Foreskin keratinocyte (primary cell): ENCODE measurements at places on chromosomes 16 and 17. TPM values are rescaled to one million over a fixed set of nuclear protein-coding genes. Genes with fewer than 3 reads are reported as not detected.

METTL26 gene
- 136 and 139 TPM in 2 replicates for polyA plus RNA-seq

RAB26 gene
- 0.49 and 0.72 TPM in 2 replicates for polyA plus RNA-seq

DNA sequence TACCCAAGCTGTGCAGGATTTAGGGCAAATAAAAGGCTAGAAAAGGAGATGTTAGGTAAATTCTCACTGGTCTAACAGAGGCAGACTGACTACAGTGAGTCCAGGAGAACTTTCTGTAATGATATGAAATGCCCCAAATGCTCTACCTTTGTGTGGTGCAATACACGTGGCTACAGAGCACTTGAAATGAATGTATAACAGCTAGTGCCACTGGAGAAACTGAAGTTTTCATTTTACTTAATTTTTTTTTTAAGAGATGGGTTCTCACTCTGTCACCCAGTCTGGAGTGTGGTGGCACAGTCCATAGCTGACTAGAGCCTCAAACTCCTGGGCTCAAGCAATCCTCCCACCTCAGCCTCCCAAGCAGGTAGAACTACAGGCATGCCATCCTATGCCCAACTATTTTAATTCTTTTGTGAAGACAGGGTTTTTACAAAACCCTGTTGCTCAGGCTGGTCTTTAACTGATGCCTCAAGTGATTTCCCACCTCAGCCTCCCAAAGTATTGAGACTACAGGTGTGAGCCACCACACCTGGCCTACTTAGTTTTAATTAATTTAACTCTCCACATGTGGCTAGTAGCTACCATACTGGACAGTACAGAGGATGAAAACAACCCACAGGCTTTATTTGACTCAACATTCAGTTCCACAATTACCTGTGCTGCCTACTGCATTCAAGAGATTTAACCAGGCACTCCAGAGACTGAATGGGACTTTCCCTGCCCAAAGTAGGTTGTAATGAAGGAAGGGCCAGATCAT lies 84.8 kb upstream of the PLEKHM1 start:
- no peak for DNase-seq

SLC25A39 gene
- polyA plus RNA-seq: 249 and 257 TPM in 2 replicates

CCL4 gene
- polyA plus RNA-seq: not detected in 2 replicates

- peak; percentile 15 for DNase-seq
Measured at GRCh38 chr16:3223913-3224515, 10.9 kb downstream of the ZNF200 start.

PYY gene
- polyA plus RNA-seq: 0.14 and 0.24 TPM in 2 replicates

MT2A gene
- polyA plus RNA-seq: 5,670 and 6,844 TPM in 2 replicates

DNA sequence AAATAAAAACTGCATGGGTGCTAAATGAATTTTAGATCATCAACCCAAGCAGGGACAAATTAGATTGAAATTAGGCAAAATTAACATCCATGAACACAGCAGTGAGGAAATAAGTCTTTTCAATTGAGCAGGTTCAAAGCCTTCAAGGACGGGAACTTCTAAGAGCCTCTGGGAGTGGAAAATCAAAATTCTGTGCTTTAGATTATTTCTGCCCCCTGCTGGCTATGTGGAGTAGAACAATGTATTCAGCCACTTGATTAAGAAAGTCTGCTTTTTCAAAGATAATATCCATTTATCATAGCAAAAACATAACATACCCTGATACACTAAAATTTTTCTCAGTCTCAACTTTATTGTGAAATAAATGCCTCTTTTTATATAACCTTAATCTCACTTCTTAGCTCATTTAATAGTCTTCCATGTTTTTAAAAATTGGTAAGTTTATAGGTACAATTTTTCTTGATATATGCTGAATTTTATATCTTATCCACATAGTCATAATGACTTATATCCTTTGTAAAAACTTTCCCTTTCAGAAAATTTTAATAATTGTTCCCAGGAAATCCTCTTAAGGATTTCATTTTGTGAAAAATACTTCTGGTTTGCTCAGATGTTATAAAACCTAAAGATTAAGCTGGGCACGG lies 28.1 kb upstream of the NOL11 start:
- DNase-seq: peak; percentile 12

ATXN7L3 gene
- polyA plus RNA-seq: 26.6 and 28.7 TPM in 2 replicates

FAM171A2 gene
- polyA plus RNA-seq: 0.98 and 1.3 TPM in 2 replicates

DNA sequence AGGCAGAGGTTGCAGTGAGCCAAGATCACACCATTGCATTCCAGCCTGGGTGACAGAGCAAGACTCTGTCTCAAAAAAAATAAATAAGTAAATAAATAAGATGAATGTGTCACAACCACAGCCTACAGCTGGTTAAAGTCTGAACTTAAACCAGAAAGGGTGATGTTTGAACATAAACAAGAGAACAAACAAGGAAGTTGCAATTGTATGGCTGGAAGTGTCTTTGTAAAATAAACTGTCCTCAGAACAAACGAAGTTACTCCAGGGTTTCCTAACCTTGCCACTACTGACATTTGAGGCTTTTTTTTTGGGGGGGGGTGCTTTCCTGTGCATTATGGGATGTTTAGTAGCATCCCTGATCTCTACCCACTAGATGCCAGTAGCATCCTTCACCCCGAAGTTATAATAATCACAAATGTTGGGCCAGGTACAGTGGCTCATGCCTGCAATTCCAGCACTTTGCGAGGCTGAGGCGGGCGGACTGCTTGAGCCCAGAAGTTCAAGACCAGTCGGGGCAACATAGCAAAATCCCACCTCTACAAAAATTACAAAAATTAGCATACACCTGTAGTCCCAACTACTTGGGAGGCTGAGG lies 119.2 kb downstream of the XYLT1 start:
- DNase-seq: no peak

SUPT4H1 gene
- 118 and 127 TPM in 2 replicates for polyA plus RNA-seq

- no peak for DNase-seq
Measured at GRCh38 chr17:18040261-18040858, 1.2 kb downstream of the GID4 start.

RND2 gene
- polyA plus RNA-seq: 0.17 and 0.25 TPM in 2 replicates

GRCh38 chr16:7334801-7335560 lies 2.3 kb downstream of the RBFOX1 start:
- no peak for DNase-seq

DNA sequence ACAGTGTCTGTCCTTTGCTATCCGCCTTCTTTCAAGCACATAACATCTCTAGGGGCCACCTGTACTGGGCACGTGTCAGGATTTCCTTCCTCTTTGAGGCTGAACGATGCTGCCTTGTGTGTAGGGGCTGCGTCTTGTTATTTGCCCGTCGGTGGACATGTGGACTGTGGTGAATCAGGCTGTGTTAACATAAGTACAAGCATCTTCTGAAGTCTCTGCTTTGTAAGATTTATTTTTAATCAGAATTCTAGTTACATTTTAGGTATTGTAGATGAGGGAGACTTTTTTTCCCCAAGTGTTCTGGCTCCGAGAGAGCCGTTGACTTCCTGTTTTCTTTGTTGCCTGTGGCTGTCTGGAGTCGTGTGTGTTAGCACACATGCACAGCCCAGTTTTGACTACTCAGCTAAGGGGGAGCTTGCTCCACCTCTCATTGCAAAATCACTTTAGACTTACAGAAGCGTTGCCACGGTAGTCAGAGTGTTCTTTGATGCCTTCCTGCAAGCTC lies 26.1 kb downstream of the SPG7 start:
- no peak for DNase-seq

MYH13 gene
- not detected in 2 replicates for polyA plus RNA-seq

GRCh38 chr16:72664056-72664508 lies 383.8 kb downstream of the ZFHX3 start:
- no peak for DNase-seq

DNA sequence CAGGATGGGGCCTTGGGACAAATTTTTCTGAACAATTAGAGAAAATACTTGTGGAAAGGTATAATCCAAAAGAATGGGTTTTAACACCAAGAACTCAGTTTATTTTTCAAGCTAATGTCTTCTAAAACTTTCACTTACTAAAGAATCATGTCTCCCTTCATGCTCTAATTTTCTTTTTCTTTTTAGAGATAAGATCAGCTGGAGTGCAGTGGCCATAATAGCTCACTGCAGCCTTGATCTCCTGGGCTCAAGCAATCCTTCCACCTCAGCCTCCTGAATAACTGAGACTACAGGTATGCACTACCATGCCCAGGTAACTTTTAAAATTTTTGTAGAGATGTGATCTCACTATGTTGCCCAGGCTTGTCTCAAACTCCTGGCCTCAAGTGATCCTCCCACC lies 5.5 kb downstream of the OR4D1 start:
- no peak for DNase-seq

GRCh38 chr17:66508896-66509844 lies 206.8 kb downstream of the PRKCA start:
- DNase-seq: peak; percentile 96

- no peak for DNase-seq
Measured at GRCh38 chr17:29116804-29117753, 63.1 kb downstream of the MYO18A start.

DNA sequence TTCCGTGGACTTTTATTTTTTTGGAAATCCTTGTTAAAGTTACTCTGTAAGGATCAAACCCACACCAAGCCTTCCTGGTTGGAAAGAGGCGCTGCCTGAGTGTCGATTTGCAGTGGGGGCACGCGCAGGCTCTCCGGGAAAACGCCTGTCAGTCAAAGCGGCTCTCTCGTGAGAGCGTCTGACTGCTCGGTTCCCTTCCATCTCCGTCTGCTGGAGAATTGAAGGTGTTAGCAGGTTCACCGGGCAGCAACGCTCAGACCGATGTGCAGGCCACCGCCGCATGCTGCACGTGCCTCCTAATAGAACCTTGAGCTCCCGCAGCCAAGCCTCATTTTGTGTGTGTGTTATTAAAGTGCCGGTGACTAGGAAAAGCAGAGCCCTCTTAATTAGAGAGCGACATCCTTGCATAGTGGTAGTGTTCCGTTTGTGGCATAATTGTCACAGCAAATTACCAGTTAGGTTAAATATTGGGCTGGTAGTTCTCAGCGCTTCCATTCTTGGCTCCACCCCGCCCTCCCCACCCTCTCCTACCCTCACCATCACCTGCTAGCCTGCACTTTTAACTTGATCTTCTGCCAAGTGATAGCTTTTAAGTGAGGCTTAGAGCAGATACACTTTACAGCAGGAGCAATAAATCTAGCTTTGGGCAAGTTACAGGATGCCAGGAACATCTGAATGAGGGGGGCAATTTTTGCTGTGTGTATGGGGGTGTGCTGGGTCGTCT lies 75.5 kb downstream of the RPA1 start:
- DNase-seq: no peak

CPHXL2 gene
- not detected in 2 replicates for polyA plus RNA-seq
